ENCODE measurements at places on chromosomes 7 and 10. TPM values are rescaled to one million over a fixed set of nuclear protein-coding genes. Genes with fewer than 3 reads are reported as not detected.

GRCh38 chr10:129926066-129927055 is 37.7 kb downstream of the EBF3 start:
- H3K4me1 ChIP-seq, result no peaks in the 10 kb centered on the region
- H3K4me3 ChIP-seq, result no peak overlapping the region
- H3K36me3 ChIP-seq, result no peaks in the 10 kb centered on the region
- H3K27ac ChIP-seq, result no peak overlapping the region
- no peak for DNase-seq

DNA sequence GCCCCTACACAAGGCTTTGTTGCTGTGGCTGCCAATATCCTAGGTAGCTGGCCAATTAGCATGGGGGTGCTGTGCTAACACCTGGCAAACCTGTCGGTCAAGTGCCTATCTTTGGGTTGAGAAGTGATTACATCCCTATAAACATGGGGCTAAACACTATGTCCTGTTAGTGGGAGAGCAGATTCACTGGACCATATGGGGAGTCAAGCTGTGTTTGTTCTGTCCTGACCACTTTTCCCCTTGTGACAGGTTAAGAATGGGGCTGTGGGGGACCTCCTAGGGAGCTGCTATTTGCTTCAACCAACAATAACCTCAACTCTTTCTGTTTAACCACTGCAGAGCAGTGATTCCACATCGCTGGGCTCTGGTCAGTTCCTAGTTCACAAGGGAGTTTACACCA is 151.5 kb upstream of the AOAH start:
- peaks cover 11% of the 10 kb centered on the region for H3K36me3 ChIP-seq
- no peaks in the 10 kb centered on the region for H3K27me3 ChIP-seq
- DNase-seq, result no peak
- H3K4me1 ChIP-seq, result no peaks in the 10 kb centered on the region

- no peak for DNase-seq
- H3K36me3 ChIP-seq, result no peaks in the 10 kb centered on the region
- no peak overlapping the region for H3K27ac ChIP-seq
Measured at GRCh38 chr7:38367301-38367890, 94.0 kb upstream of the TARP start.

EBLN1 gene
- total RNA-seq, result not detected

GRCh38 chr10:31770307-31770902 is 158.2 kb downstream of the ARHGAP12 start:
- H3K27me3 ChIP-seq, result no peaks in the 10 kb centered on the region
- no peaks in the 10 kb centered on the region for H3K4me1 ChIP-seq
- H3K36me3 ChIP-seq, result no peaks in the 10 kb centered on the region
- no peak overlapping the region for H3K27ac ChIP-seq
- peak; percentile 60 for DNase-seq
- no peak overlapping the region for H3K4me3 ChIP-seq

Measured in heart right ventricle (tissue), 16 donors.